ENCODE measurements at places on chromosomes 2 and 18.

DNA sequence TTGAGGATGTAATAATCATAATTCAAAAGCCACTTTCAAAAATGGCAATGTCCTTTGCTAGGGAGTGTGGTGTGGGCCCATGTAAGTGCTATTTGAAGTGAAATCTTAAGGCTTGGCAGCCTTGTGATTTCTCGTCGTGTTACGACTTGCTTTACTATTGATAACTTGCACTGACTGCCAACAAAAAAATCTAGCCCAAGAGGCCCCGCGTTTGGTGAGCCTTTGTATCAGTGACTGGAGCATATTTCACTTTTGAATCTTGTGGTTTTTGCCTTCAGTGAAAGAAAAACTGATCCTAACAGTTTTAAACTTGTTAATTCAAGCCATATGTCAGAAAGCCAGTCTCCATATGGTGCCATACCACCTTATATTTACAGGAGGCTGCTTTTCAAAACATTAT, 248.0 kb downstream of the TMEM182 start:
- DNase-seq, result no peak

- no peak for DNase-seq
Measured at GRCh38 chr2:57570961-57571360, 475.6 kb upstream of the VRK2 start.

DNA sequence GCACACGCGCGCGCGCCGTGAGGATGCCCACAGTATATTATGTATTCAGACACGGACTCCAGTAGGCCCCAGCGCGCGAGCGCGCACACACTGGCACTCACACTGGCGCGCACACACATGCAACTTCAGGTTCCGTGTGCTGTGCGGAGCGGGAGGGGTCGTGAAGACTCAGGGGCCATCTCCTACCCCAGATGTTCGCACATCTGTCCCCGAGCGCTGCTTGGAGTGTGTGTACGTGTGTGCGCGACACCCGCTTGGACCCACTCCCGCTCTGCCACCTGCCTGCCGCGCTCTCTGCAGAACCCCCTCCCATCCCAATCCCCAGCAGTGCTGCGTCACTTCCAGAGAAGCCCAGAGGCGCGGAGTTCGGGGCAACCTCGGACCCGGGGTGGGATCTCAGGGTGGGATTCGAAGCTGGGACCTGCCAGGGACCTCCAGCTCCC, 2.6 kb downstream of the NRP2 start:
- DNase-seq, result no peak

- no peak for DNase-seq
Measured at GRCh38 chr18:74115046-74115445, 32.6 kb downstream of the FBXO15 start.

- no peak for DNase-seq
Measured at GRCh38 chr2:65500310-65501040, 68.1 kb upstream of the SPRED2 start.

DNA sequence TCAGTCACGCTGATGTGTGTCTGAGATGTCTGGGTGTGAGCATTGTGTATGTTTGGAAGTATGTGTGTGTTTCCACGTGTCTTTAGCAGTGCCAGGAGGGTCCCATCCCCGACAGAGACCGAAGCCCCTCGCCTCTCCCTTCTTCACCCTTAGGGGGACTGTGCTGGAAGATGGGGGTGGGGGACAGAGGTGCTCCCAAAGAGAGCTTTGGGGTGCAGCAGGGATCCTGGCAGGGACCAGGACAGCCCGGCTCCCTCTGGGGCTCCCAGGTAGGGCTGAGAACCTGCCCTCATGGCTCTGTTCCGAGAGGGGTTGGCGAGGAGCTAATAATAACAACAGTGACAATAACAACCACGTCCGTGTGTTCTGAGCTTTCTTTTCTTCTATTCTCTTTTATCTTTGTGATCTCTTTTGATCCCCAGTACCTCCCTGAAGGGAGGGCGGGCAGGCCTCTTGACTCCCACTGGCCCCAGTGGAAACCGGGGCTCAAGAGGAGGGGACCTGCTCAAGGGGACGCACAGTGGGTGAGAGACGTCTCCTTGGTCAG, 57.6 kb downstream of the SMAD7 start:
- no peak for DNase-seq

Measured in activated naive CD4-positive, alpha-beta T cell treated with anti-CD3 and anti-CD28 coated beads, Interleukin-2, amount 50 U/mL, for 16 hours (primary cell).